ENCODE measurements at places on chromosomes 3 and 15.
A peak's percentile ranks its signal among the peaks of the same experiment; 100 is the strongest.

- DNase-seq, result no peak
These were observed 31.3 kb upstream of the IQSEC1 start for GRCh38 chr3:13104511-13104910.

- no peak for DNase-seq
These were observed 406.8 kb downstream of the SHQ1 start for GRCh38 chr3:72441284-72441994.

DNA sequence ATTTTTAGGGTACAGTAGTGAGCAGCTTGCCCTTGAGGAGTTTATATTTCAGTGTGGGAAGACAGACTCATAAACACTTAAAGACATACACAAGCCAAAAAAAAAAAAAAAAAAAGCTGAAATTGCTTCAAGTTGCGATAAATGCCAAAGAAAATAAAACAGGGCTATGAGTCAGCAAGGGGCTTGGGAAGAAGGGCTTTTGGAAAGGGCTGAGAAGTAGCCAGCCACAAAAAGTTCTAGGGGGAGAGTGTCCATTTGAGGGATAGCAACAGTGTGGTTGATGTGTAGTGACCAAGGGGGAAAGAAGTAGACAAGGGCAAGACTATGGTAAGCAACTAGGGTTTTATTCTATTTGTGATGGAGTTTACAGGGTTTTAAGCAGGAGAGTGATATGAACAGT is 185.5 kb downstream of the ADAMTS9 start:
- DNase-seq, result no peak

DNA sequence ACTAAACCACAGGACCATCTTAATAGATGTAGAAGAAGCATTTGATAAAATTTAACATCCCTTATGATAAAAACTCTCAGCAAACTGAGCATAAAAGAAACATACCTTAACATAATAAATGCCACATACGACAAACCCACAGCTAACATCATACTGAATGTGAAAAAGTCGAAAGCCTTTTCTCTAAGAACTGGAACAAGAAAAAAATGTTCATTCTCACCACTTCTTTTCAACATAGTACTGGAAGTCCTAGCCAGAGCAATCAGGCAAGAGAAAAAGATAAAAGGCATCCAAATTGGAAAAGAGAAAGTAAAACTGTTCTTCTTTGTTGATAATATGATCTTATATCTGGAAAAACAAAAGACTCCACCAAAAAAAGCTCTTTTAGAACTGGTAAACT is 134.2 kb downstream of the RPL22L1 start:
- no peak for DNase-seq

- DNase-seq, result no peak
These were observed 1.0 kb downstream of the XYLB start for GRCh38 chr3:38347421-38348200.

- DNase-seq, result no peak
These were observed 25.9 kb downstream of the LRRC3B start for GRCh38 chr3:26648461-26648860.

GRCh38 chr3:185046164-185046515 is 106.7 kb downstream of the C3orf70 start:
- no peak for DNase-seq

DNA sequence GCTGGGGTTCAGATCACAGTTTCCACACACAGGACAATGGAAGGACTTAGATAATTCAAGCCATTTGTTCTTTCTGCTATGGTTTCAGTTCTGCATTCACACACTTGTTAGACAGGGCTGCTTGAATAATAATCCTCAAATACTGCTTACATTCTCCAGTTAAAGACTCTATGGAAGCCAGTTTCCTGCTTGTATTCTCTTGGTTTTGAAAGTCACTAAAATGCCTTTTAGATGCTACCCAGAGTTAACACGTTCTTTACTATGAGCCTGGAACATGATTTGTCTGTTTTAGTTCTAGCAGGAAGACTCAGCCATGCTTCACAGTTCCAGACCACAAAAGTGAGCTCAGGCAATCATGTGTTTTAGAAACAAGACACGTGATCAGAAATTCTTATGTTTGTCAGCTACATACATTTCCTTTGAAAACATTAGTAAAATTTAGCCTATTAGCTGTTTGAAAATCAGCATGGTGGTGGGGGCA is 152.4 kb downstream of the LEKR1 start:
- DNase-seq, result peak; percentile 22

DNA sequence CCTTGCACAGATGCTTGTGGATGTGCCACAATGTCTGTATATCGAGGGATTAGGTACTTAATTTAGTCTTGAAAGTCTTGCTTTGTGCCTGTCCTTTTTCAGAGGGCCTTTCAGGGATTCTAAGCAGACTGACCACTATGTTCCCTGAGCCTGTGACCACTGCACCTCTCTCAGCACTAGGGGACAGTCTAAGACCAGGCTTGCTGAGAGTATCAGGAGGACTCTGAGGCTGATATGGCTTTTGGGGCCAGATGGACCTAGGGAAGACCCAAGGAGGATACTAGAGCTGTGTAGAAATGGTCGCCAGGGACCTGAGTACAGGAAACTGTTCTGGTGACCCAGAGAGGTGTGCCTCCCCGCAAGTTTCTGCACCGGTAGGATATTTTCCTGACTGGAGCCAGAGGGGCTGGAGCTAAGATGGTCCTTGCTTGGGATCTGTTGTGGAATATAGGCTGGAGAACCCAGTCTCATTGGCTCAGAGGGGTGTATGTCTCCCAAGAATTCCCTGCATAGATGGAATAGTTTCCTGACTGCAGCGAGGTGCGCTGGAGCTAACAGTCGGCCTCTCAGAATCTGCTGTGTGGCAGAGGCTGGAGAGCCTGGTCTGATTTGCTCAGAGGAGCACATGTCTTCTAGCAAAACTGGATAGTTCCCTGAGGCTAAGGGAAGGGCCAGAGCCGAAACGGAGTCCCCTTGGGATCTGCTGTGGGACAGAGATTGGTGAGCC is 213.2 kb upstream of the DCBLD2 start:
- no peak for DNase-seq

GRCh38 chr3:4551794-4552442 is 58.8 kb downstream of the ITPR1 start:
- no peak for DNase-seq

- peak; percentile 36 for DNase-seq
These were observed 288.3 kb downstream of the CNTN6 start for GRCh38 chr3:1380926-1381646.

DNA sequence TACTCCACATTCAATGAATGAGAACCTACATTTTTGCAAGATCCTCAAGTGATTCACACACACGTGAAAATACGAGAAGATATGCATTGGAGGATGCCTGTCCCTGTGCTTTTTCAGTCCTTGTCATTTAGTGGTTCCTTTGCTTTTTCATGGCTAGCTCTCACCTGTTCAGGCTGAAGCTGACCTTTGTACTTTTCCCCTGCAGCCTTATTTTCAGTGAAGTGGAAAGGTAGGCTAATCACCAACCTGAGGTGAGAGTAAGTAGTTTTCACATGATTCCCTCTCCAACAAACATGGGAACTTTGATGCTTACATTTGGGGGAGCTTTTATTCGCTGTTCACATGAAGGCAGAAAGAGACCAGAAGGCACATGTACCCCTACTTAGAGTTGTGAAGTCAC is 8.3 kb downstream of the ITPR1 start:
- no peak for DNase-seq

- DNase-seq, result no peak
These were observed 19.2 kb upstream of the SMAD6 start for GRCh38 chr15:66682865-66683264.

- DNase-seq, result no peak
These were observed 74.1 kb upstream of the RNF7 start for GRCh38 chr3:141663993-141664392.

GRCh38 chr3:152335273-152335672 is 66.5 kb downstream of the MBNL1 start:
- DNase-seq, result no peak

DNA sequence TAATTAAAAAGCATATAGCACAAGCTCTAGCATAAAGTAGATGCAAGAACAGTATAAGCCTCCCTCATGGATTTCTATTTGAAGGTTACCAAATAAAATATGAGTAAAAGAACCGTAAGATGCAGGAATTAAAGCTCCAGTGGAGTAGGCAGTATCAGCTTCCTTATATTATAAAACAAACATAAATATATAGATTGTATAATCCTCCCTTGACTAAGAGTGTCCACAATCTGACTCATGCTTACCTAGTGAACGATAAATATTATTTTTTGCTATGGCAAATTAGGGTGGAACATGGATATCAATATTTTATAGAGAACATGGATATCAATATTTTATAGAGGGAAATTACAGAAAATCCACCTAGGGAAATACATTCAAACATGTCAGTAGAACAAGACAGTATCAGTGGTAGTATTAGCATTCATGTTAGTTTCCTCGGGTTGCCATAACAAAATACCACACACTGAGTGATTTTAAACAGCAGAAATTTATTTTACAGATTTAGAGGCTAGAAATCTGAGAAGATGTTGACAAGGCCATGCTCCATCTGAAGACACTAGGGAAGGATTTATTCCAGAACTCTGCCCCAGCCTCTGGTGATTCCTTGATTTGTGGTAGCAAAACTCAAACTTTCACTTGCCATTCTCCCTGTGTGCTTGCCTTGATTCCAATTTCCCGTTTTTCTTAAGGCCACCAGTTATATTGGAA is 1521.3 kb downstream of the SI start:
- DNase-seq, result no peak

DNA sequence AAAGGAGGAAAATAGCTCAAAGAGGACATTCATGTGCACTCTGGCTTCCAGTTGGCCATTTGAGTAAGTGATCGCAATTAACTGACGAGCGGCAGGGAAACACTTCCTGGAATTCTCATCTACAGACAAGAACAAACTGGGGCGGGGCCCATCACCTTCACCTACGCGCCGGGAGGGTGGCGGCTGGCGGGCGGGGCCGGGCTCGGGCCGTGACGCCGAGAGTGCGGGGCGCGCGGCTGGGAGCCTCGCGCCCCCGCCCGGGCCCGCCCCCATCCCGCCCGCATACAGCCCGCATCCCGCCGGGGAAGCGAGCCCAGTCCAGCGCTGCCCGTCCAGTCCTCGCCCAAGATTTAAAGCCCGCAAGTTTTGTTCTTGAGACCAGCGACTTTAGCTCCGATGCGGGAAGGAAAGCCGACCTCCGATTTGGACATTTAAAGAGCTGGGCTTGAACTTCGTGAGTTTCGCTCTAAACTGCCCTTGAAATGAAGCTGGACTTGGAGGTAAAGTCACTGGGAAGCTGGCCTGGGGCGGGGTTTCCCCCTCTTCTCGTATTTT is at the start of gene B3GNT5:
TSS of gene B3GNT5 (plus strand) at position 281 of the 555 bp plus-strand sequence. CDS start 16,546 bp downstream, outside the sequence.
- no peak for DNase-seq

GRCh38 chr3:194250098-194251002 is 100.8 kb downstream of the CPN2 start:
- no peak for DNase-seq

DNA sequence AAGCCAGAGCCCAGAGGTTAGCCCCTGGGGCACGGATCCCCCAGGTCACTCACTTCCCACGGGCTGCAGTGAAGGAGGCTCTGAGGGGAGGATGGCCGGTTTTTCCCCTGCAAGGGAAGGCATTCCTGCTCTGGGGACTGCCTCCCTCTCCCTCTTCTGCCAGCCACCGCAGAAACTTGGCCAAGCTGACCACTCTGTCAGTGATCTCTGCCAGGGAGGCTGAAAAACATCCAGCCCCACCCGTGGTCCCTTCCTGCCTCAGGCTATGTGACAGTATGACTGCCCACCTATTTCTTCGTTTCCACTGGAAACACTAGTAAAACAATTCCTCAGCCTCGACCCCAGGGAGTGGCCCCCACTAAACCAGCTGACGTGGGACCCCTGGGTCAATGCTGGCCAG is 14.6 kb upstream of the FANCD2 start:
- no peak for DNase-seq

GRCh38 chr15:61748529-61748928 is 311.7 kb downstream of the VPS13C start:
- DNase-seq, result no peak

- DNase-seq, result no peak
These were observed 28.5 kb downstream of the TM2D3 start for GRCh38 chr15:101623367-101624304.

GRCh38 chr15:71435552-71435951 is 320.3 kb downstream of the THSD4 start:
- DNase-seq, result no peak

DNA sequence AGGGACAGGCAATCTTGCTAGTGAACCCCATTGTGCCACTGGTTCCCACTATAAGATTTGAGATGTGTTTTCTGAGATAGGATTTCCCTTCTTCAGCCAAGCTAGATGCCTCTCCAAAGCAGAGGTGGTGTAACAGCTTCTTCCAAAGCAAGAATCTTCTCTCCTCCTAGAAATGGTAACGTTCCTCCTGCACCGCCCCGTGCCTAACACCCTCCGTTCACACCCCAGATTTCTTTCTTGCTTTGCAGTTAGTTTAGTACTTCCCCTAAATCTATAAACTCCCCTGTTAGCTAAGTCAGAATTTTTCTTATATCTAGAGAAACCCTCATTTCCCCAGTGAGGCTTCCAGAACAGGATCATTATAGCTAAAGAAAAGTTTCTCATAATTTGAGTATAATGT is 617.6 kb upstream of the MDFIC2 start:
- DNase-seq, result no peak
